ENCODE measurements at places on chromosomes 2 and 18.
A peak's percentile ranks its signal among the peaks of the same experiment; 100 is the strongest.

DNA sequence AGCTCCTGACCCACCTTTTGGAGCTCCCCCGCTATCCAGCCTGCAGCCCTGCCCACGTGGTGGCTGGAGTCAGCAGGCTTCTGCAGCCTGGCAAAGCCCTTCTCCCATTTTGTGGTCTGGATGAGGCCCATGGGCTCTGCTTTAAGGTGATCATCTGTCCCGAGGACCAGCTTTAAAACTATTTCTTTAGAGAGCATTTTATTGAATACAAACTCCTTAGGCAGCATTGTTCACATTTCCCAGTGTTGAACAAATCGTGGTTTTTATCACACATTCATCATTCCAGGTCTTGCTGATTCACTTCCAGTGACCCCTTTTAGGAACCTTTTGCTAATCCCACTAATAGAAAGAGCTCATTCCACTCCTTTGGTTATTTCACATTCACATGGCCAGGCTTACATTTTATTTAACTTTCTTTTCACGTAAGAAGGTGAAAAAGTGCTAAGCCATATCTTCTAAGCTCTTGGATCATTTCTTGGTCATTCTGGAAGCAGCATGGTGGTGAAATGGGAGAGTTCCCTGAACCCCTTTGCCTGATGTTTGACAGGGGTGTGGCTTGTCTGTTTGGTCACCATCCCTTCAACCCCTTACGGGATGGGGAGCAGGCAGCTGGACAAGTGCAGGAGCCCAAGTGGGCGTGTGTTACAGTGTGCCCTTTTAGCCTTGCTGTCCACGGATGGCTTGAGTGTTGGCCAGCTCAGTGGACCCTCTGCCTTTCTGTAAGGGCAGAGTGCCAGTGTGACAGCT is 80.4 kb upstream of the RAPGEF4 start:
- DNase-seq: peak; percentile 54

- no peak for DNase-seq
Measured at GRCh38 chr2:240201866-240202265, 61.4 kb upstream of the OTOS start.

DNA sequence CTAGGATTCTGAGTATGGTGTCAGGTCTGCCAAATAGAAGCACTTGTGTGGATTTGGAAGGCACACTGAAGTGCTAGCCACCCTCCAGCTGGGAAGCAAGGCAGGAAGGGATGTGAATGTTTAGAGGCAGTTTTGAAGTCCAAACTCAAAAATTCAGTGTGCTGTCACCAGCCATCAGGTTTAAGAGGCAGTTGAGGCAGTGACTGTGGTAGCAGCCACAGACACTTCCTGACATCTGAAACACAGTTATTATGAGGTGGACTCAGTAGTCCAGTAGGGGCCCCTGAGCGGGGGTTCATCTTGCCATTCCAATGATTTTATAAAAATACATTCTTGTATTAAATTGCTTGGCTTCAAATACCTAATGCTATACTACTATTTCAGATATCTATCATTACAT is 13.4 kb upstream of the DOCK10 start:
- no peak for DNase-seq

- peak; percentile 89 for DNase-seq
Measured at GRCh38 chr2:158781353-158781961, 13.7 kb upstream of the DAPL1 start.

Measured in epithelial cell of esophagus (primary cell).